ENCODE measurements at places on chromosomes 13 and 19.

DNA sequence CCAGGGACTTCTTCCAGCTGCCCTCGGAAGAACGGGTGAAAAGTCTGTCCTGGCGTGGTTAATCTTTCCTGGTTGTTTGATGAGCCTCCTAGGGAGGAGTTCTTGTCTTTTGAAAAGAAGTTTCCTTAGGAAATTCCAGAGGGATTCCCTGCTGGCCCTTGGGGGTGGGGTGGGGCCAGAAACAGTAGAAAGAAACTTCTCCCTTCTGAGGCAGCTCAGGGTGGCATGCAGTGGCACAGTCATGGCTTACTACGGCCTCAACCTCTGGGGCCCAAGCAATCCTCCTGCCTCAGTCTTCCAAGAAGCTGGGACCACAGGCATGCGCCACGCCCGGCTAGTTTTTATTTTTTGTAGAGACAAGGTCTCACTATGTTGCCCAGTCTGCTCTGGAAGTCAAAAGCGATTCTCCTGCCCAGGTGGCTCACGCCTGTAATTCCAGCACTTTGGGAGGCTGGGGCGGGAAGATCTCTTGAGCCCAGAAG is 1.5 kb downstream of the ZNF101 start:
- no peak for DNase-seq

DNA sequence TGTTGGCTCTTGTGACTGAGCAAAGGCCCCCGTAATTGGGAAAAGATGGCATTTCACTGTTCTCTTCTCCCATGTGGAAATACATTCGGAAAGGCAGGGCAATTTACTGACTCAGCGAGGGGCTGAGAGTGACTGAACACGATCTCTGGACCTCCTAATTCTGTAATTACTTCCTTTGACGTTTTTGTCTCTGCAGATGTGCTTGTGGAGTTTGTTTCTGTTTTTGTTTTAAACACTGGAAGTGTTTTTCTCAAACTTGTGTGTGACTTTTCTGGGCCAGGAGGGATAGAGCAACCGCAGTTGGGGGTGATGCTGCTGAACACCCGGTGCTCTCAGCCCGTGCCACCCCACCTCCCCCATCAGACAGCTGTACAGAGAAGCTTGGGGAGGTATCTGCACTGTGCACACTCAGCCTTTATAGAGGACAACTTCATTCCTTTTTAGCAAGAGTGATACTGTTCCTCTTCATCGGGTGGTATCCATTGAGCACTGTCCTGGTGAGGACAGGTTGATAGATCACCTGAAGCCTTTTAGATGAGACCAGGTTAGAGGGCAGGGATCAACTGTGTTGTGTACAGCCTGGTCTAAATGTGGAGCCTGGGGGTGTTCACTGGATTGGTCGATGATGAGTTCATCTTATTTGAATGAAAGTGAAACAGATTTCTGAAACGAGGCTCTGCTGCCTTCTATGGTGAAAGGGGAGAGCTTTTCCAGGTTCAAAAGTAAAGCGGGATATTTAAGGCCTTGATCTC is 117.4 kb downstream of the ESD start:
- DNase-seq, result no peak

DNA sequence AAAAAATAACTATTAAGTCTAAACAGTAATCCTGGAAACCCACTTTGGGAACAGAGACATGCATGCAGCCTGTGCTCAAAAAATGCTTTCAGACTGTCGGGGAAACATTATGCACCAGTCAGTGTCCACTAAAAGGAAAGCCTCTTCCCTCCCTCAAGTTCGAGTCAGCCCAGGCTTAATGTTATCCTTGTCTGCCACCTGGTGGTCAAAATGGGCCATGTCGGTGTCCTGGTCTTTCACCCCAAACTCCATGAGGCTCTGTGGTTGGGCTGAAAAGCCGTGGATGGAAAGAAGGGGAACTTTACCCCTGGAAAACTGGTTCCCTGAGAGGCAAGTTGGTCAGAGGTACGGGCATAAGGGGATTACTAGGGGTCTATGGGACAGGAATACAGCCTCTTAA is 88.4 kb upstream of the ZNF492 start:
- no peak for DNase-seq

DNA sequence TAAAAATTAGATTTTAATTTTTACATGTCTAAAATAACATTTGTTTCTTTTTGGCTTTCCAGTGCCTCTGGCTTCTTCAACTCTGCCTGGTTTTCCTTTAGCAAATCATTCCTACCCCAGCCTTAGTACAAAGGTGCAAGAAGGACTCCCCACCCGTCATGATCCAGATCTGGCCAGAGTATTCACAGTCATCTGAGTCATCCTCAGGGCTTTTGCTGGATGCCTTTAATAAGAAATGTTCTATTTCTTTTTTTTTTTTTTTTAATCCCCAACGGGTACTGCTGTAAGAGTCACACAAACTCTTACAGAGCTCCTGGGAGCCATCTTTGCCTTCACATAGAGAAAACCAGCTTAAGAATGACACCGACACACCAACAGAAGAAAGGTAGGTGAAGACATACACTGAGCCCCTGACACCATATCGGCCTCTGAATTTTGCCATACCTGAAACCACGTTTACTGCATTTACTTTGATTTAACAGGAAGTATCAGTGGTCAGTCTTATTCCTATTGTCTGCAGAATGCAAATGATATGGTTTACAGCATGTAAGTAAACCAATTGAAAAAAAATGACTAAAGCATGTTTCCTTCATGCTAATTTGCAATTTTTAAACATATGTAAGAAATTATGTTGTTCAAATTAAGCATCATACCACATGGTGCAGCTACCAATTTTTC is 184.4 kb downstream of the NALCN start:
- no peak for DNase-seq

DNA sequence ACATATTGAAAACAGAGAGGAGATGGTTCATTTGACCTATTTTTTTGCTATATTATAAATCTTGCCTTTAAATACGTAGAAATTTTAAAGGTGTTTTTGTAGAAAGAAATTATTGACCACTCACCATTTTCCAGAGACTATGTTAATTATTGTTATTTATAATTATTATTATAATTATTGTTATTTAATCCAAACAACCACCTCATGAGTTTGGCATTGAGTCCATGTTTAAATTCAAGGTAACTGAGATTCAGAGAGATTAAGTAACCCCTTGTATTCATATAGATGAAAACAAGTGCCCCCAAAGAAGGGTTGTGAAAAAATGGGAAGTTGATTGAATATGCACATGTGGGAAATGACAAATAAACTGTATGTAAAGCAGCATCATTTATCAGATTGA is 692.5 kb upstream of the MIR17HG start:
- DNase-seq, result no peak

DNA sequence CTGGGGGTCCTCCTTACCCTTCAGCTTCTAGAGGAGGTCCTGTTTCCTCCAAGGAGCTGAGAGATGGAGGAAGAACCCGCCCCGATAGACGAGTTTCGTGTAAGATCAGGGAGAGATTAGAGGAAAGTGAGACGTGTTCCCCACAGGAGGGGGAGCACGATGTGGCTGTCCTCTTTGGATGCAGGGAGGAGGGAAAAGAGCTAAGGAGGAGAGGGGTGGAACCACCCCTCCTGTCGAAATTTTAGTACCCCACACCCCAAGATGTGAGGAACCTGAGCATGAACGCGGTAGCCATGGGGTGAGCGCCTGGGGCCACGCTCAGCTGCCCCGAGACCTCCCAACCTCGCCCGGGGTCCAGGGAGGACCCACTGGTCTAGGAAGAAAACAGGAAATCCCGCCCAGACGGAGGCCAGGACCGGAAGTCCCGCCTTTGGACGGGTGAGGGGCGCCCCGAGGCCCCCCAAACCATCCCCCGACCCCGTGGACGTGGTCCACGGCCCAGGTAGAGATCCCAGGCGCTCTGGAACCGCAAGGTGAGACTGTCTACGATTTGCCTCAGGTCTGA is 1.2 kb downstream of the AKT1S1 start:
- no peak for DNase-seq

- DNase-seq, result no peak
Measured at GRCh38 chr13:48827709-48828108, 148.0 kb upstream of the FNDC3A start.

GRCh38 chr19:51186323-51186722 is 38.6 kb upstream of the CD33 start:
- DNase-seq, result no peak

DNA sequence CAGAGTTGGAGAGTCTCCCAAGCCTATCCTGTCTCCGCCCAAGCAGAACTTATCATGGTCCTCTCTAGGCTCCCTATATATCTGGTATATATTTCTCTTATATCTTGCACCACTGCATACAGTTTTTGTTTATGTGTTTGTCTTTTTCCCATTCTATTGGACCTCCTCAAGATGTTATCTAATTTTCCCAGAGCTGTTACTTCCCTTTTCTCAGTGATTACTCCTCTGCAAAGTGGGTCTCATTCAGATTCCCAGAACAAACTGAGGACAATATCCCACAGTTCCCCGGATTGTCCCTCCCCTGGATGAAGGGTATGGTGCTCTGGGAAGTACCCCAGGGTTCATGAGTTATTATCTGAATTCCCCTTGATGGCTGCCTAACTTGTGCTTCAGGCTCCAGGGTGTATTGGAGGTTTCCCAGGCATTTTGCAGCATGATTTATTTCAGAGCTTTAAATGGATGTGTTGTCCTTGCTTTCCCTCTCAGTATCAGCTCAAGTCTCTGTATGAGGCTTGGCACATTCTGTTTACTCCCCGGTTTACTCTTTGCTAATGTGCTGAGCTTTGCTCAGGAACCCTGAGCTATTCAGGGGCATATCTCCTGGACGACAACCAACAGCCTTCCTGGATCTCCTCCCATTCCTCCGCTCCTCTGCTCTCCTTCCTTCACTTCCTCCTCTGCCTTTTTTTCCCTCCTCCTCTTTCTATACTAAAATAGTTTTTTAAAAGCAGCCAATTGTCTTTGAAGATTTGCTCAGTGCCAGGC is 329.3 kb downstream of the SPRY2 start:
- DNase-seq, result no peak

DNA sequence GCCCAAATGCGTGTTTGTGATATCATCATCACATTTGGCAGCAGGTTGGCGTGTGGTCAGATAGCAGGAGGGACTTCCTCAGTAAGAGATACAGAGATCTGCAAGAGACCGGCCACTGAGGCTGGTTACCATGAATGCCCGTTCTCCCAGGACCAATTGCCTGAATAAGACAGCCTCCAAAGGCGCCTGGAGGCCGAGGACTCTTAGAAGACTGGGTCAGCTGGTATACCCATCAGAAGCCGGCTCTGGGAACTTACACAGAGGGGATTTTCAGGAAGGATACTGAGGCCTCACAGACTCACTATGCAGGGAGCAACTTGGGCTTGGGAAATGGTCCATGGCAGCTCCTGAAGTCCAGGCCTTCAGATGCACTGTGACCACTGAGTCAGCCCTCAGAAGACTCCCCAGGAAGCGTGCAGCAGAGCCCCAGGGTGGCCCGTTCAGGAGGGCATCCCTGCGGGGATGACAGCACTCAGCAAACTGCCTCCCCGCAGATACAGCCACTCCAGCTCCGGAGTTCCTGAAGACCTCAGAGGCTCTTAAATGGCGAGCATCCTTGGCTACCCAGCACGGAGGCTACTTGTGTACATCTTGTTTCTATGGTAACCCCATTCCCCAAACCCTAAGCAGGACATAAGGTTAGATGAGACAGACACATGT is 26.4 kb upstream of the VSTM2B start:
- DNase-seq, result no peak

DNA sequence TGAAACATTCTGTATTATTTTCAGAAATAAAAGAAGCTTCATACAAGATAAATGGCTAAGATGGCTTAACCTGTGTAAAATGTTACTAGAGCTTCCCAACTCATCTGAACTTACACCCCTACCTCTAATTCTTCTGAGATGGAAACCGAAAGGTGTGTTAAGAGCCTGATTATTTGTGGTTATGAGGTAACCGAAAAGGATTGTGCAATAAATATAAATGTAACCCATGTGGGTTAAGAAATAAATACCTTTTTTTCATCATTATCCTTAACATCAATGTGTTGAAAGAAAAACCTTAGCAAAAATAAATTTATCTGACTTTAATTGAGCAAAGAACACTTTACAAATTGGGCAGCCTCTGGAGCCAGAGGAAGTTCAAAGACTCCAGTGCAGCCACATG is 961.8 kb upstream of the SPRY2 start:
- no peak for DNase-seq

DNA sequence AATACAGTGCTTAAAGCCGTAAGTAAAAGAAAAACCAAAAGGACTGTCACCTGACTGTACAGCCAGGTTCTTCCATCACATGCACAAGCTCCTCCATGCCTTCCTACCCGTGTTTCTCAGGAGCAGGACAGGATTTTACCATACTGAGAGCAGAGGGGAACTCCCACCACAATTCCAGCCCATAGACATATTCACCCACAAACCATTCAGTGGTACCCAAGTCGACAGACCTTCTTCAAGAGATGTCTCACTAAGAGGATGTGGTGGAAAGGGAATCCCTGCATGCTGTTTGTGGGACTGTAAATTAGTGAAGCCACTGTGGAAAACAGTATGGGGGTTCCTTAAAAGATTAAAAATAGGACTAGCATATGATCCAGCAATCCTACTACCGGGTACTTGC is 66.9 kb upstream of the DOCK9 start:
- DNase-seq, result no peak

DNA sequence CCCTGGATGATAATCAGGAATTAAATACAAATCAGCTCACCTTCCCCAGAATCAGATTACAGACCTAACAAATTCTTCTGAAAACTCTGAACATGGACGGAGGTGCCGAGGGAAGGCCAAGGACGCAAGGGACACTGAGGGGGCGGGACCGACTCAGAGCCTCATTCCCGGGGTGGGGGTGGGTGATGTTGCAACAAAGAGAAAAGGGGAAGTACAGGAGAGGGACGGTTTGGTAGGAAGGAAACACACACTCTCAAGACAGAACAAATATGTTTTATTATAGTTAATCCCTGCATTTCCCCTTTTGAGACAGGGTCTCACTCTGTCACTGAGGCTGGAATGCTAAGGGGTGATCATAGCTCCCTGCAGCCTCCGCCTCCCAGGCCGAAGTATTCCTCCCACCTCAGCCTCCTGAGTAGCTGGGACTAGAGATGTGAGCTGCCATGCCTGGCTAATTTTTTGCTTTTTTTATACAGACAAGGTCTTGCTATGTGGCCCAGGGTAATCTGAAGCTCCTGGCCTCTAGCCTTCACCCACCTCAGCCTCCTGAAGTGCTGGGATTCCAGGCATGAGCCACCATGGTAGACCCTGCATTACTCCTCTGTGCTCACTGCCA is 786 bp upstream of the LILRA2 start:
- DNase-seq, result no peak

DNA sequence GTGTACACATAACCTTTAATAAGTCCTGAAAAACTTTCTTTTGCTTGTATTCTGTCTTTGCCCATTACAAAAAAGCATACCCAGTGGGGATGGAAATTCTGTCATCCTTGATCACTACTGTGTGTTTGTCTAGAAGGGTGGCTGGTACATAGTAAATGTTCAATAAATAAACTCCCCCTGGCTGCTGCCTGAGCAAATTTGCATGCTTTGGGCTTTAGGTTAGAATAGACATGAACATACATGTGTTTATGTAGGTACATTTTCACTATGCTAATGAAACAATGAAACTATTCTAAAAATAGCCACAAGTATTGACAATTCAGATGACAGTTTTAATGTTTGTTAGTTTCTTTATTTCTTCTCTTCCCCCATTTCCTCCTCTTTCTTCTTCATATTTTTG is 36.1 kb downstream of the TNFSF13B start:
- DNase-seq, result no peak
